ENCODE measurements at places on chromosomes 12 and 14.

DNA sequence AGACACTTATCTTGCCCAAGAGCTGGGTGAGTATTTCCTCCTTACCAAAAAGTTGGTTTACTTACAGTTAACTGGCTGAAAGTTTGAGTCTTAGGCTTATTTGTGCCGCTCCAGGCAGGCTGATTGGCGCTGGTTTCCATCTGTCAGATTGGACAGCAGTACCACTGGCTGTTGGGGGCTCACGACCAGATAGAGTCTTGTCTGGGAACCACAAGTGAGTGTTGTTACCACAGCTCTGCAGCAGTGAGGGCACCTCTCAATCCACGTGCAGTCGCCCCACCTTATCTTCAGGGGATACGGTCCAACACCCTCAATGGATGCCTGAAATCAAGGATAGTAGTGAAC, 58.9 kb downstream of the DDX51 start:
- peak; percentile 40 for DNase-seq

GRCh38 chr14:99549684-99550083, 54.3 kb downstream of the CCDC85C start:
- DNase-seq, result no peak

- DNase-seq, result no peak
These were observed 12.5 kb upstream of the INF2 start for GRCh38 chr14:104676694-104677511.

DNA sequence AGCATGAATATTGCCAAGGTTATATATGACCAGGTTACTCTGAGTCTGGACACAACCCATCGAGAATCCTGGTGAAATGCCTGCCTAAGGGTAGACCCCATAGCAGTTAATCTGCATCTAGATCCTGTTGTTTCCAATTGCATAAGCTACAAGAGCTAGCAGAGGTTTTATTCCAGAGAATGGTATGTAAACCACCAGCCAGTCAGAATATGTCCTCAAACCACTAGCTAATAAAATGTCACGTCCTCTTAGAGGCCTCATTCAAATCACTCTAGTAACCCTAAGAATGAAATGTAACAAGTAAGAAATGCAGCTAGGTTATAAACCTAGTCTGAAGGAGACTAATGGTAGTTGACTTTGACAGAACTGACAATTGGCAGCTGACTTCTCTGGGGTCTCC, 9.0 kb upstream of the YLPM1 start:
- DNase-seq, result no peak

DNA sequence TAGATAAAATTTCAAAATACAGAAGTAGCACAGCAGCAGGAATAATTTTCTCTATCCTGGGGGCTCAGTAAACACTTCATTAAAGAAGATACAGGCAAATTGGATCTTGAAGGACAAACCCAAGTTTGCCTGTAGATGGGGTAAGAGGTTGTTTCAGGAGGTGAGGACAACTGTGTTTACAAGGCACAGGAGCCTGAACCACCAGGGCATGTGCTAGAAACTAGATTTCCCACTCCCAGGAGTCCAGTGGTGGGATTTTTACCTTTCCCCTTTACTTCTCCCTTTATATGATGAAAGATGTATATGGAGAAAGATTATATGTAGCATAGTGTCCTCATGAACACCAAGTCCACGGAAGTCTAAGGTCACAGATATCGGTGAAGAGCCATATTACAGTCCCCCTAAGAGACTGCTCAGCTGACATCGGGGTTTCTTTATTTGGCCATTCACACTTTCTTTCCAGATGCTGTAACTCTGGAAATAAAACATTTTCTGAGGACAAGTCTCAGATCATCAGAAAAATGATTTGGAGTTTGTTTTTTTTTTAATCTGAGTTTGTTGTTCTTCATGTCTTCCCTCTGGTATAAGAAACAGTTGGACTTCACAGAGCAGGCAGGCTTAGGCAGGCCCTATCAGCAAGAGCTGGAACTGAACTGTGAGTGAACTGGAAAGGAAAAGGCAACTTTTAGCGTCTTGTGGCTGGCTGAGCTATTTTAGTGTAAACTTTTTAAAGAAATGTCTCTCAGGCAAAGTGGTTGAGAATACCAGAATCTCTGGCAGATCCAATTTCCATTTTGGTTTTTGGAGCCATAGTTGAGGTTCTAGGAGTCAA, 8.0 kb upstream of the EVL start:
- DNase-seq, result peak; percentile 43

- DNase-seq, result no peak
These were observed 7.4 kb downstream of the DAAM1 start for GRCh38 chr14:59195912-59196311.

- DNase-seq, result no peak
These were observed 24.0 kb downstream of the ARG2 start for GRCh38 chr14:67643713-67644112.

DNA sequence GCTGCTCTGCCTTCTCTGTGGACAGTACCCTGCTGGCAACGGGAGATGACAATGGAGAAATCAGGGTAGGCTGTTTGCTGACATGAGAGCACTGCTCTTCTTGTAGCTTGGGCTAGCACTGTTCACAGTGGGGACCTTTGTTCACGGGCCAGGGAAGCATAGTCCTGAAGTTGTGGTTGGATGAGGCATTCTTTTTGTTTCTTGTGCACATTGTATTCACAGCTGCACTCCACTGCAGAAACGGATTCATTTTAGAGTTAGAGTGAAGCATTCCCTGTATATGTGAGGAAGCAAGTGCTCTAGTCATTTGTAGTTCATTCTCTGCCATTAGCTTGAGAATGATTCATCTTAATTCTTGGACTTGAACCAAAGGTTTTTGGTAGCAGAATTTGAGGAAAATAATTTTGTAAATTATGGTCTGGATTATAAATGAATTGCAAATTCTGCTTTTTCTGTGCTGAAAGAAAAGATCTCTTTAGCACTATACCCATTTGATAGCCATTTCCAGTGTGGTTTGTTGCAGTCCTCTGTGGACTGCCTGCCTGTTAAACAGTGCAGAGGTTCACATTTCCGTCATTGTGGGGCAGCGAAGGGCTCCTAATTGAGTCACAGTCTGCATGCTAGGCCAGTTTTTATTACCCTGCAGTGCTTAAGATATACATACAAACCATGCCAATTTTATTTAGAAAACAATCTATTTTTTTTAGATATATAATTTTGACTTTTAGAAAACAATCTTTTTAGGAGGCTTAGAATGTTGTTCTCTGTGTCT, 80.6 kb downstream of the APAF1 start:
- peak; percentile 64 for DNase-seq

DNA sequence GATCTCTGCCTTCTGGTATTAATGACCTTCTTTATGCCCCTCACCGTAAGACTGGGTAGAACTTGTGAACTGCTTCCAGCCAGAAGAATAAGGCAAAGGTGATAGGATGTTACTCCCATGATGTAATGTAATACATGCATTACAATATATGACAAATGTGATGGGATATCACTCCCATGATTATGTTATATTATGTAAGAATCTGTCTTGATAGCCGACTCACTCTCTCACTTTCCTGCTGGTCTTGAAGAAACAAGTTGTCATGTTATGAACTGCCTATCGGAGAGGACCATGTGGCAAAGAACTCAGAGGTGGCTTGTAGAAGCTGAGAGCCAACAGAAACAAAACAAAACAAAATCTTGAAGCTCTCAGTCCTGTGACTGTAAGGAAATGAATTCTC, 30.6 kb upstream of the OSBPL8 start:
- DNase-seq, result no peak

DNA sequence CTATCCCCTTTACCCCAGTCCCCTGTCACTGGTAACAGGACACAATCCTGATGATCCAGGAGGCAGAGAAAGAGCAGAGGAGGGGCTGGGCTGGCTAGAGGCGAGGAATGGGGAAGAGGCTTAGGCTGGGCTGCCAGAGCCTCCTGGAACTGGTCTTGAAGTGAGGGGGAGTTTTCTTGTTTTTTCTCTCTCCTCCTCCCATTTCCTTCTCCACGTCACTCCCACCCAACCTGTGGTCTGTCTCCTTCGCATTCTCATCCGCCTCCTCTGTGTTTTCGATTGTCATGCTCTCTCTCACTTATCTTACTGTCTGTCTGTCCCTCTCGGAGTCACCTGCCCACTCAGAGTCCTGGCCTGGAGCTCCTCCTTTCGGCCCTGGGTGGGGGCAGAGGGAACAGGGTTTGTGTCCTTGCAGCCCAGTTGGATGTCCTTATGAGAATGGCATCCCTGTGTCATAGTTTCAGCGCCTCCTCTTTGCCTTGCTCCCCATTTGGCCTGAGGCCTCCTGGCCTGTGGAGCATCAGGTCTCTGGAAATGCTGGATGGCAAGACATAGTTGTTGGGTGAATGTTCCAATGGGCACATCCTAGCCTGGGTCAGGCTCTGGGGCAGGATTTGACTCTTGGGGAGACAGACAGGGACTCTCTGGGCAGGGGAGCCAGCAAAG, 3.4 kb upstream of the KRT80 start:
- no peak for DNase-seq

- no peak for DNase-seq
These were observed 10.3 kb downstream of the RBM23 start for GRCh38 chr14:22908601-22909000.

GRCh38 chr14:91893007-91893406, 25.7 kb upstream of the TC2N start:
- peak; percentile 39 for DNase-seq

- no peak for DNase-seq
These were observed 2.3 kb downstream of the LTBP2 start for GRCh38 chr14:74609721-74610120.

DNA sequence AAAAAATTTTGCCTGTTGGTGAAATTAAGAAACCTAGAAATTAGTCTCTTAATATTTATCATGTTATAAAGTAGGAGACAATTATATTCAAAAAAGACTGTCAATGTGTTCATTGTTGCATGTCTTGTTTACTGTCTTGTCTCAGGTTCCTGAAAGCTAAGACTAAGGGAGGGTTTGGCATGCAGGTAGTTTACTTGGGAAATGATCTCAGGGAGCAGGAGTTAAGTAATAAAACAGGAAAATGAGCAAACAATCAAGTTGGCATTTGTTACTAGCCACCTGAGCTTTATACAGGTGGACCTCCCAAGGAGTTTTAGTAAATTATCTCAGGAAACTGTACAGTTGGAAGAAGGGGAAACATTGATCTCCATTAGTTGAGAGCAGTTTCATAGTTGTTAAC, 188.0 kb upstream of the MDGA2 start:
- DNase-seq, result no peak
